ENCODE measurements at places on chromosomes 2 and 18.

GRCh38 chr2:43518181-43518580 lies 77.7 kb downstream of the THADA start:
- no peak for DNase-seq

DNA sequence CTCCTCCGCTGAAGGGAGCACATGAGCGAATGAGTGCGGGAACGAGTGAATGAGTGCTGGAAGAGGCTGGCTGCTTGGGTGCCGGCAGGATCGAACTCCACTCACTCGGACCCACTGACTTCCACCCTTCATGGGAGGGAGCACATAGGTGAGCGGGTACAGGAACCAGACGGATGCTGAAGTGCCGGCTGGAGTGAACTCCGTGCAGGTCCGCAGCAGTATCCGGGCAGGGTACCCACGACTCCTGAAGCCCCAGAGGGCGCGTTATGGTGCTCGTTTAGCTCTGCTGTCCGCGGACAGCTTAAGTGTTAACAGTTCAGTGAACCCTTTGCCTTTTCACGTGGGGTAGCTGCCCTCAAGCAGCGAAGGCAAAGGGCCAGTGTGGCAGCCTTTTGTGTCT lies 23.2 kb downstream of the RPRM start:
- DNase-seq, result no peak

DNA sequence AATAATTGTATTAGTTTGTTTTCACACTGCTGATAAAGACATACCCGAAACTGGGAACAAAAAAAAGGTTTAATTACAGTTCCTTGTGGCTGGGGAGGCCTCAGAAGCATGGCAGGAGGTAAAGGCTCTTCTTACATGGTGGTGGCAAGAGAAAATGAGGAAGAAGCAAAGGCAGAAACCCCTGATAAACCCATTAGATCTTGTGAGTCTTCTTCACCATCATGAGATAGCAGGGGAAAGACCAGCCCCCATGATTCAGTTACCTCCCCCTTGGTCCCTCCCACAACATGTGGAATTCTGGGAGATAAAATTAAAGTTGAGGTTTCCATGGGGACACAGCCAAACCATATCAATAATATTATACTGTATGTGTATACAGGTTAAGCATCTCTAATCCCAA lies 73.3 kb upstream of the CABLES1 start:
- no peak for DNase-seq

DNA sequence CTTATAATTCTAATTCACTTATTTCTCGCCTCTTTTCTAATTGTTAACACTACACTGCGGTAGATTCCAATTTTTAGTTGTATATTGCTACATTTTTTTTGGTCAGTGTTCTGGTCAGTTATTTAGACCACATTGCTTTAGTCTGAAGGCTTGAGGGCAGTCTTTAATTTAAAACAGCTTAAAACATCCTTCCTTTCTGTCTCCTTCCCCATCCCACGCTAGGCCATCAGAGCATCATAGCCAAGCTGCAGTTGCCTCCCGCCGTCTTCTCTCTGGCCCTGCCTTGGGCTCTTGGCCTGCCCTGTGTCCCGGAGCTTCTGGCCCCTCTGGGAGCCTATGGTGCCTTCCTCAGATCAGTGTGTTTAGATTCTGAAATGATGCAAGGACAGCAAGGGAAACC lies 52.6 kb upstream of the GLI2 start:
- no peak for DNase-seq

GRCh38 chr2:54803783-54804751 lies 80.6 kb downstream of the EML6 start:
- no peak for DNase-seq

DNA sequence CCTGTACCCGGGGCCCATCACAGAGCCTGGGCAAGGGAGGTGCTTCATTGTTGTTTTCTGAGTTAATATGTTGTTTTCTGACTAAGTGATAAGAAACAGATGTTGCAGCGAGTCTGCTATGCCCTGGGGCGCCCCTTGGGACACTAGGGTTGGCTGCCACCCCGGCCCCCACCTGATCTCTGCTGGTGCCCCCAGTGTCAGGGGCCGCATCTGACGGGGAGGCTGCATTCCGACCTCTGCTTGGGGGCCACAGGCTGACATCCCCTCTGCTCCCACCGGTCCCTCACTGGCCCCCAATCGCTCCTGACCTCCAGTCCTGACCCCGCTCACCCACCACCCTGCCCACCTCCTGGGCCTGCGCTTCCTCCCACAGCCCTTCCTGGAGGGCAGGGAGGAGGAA lies 65.9 kb downstream of the LONRF2 start:
- DNase-seq, result no peak

DNA sequence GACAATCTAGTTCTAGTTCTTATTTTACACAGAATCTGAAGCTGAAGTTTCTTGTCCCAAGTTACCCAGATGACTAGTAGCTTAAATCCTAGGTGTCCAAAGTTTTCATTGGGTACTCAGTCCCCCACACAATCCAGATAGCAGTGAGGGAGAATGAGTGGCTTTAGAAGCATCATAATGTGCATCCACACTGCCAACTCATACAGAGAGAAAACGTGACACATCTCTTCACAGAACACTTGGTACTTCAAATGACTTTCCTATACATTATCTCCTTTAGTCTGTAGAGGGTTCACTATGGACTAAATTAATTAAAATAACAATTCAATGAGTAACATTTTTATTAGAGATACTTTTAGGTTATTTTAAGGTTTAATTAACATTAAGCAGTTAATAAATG lies 45.2 kb downstream of the STRADB start:
- DNase-seq, result no peak

- DNase-seq, result no peak
These were observed 86.3 kb downstream of the ZFP36L2 start for GRCh38 chr2:43139996-43140621.

GRCh38 chr2:159045545-159046454 lies 77.4 kb downstream of the TANC1 start:
- no peak for DNase-seq

DNA sequence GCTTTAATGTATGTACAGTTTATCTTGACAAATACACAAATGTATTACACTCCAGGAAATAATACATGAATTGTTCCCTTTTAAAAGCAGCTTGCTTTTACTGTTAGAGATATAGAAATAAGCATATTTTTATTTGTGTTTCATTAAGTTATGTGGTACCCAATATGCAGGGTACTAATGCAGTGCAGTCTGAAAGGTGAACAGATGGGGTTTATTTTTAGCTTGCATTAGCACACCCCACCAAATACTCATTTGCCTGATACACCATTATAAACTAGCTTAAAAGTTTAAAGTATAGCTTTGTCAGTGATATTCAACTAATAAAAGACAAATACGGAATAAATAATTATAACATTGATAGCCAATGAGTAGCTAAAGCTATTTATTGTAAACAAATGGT lies 394.7 kb upstream of the ZNF804A start:
- DNase-seq, result no peak

- no peak for DNase-seq
These were observed 240.3 kb downstream of the HDAC4 start for GRCh38 chr2:239160226-239161143.

GRCh38 chr2:126399001-126399400 lies 257.0 kb upstream of the GYPC start:
- no peak for DNase-seq

DNA sequence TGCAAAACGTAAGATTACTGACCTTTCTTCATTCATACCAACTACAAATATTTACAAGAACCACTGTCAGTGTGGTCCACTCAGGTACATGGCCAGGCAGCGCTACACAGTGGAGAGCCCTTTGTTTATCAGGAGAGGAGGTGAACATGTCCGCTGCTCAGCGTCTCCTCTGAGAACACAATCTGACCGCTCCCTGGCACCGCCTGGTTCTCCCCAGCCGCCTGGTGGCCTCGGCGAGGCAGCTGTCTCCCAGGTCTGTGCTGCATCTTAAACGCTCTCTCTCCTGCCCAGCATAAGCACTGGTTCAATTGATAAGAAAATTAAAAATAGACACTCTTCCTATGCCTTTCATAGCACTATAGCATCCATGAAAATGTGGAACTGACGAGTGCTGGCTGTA lies 146.8 kb upstream of the PXDN start:
- no peak for DNase-seq

- DNase-seq, result peak; percentile 69
These were observed 37.7 kb downstream of the BCL11A start for GRCh38 chr2:60515721-60516226.

- DNase-seq, result no peak
These were observed 297.4 kb upstream of the GCFC2 start for GRCh38 chr2:76008001-76008702.

All from vagina (tissue), 2 donors.